ENCODE measurements at places on chromosomes 6 and 20.

GRCh38 chr6:8240301-8240700 is 138.0 kb upstream of the EEF1E1 start:
- no peak for DNase-seq

DNA sequence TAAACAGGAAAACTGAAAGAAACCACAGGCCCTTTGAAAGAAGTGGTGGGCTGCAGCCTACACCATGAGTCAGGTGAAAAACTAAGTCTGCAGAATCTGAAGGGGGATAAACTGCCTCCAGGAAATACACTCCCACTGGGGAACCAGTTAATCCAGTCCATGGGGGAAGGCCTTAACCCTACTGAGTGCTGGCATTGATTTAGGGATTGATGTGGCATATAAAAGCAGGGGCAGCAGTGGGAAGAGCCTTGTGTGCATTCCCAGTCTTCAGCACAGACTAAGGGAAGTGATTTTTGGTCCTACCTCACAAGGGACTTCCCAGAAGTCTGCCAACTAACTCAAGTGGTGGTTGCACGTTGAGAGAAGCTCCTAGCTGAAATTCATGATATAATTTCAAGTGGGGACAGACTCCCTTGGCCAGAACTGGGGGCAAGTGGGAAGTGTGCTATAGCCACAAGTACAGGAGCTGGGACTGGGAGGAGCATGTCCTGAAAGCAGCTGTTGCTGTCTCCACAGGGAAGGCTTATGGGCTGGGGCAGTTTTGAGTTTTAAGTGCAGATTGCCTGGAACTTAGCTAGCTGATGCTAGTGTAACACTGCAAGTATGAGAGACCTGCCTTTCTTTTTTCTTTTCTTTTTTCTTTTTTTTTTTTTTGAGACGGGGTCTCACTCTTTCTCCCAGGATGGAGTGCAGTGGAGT is 31.2 kb downstream of the CITED2 start:
- DNase-seq = no peak

- DNase-seq = no peak
These were observed 58.0 kb downstream of the ERMARD start for GRCh38 chr6:169809386-169809785.

DNA sequence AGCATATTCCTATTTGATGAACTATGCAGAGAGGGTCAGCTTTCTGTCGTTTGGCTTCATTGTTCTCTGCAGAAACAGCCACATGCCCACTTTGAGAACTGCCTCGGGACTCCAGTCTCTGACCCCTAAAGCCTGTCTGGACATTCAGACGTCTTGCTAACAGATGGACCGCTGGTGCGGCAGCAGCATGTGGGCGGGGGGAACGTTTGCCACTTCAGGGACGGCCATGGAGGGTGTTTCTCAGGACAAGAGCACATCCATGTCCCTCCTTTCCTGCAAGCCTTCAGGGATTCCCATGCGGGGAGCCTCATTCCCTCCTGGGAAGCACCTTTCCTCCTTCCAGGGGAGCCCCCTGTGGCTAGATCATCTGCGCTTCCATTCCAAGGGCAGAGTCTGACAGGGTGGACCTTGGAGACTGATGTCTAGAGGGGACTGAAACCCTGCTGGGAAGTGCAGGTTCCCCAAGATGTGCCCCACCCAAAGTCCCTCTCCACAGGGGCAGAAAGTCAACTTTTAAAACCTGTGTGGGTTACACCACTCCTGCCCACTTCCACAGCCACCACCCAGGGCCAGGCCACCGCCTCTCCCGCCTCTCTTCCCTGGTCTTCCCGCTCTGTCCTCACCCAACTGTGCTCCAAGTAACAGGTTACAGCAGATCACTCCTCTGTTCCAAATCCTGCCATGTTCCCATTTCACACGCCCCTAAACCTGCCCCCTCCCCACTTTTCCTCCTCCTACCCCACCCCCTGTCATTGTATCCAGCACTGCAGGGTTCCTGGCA is 94.8 kb upstream of the PMEPA1 start:
- DNase-seq = no peak

Data from GM12878 (cell line).